NAMALWA (cell line): ENCODE measurements at places on chromosomes 4 and X.

- DNase-seq, result no peak
Measured at GRCh38 chrX:112083624-112084326, 1.2 kb upstream of the TRPC5 start.

DNA sequence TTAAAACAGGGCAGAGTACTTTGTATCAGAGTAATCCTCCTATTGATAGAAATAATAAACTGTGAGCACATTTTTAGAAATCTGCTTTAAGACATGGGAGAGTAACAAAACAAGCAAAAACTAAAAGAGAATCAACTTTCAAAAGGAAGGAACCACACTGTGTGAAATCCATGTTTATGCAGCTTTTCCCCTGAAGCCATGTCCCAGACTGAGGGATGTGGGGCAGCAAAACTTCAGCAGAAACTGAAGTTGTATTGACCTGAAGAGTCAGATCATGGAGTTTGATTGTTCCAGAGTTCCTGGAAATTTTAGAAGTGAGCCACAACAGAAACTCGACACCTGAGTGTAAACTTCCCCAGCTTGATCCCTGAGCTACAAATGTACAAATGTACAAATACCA is 53.2 kb downstream of the COMMD8 start:
- no peak for DNase-seq

- DNase-seq, result no peak
Measured at GRCh38 chr4:1550122-1551070, 133.7 kb downstream of the FAM53A start.

GRCh38 chrX:63350941-63351616 is at the start of gene SPIN4:
TSS of gene SPIN4 (minus strand) at chrX:63351332. CDS start at chrX:63350819, 513 bp downstream.
- peak; percentile 85 for DNase-seq

- no peak for DNase-seq
Measured at GRCh38 chrX:134251241-134251640, 14.3 kb downstream of the CCDC160 start.

GRCh38 chr4:163367651-163368050 is 24.0 kb downstream of the NPY5R start:
- no peak for DNase-seq

DNA sequence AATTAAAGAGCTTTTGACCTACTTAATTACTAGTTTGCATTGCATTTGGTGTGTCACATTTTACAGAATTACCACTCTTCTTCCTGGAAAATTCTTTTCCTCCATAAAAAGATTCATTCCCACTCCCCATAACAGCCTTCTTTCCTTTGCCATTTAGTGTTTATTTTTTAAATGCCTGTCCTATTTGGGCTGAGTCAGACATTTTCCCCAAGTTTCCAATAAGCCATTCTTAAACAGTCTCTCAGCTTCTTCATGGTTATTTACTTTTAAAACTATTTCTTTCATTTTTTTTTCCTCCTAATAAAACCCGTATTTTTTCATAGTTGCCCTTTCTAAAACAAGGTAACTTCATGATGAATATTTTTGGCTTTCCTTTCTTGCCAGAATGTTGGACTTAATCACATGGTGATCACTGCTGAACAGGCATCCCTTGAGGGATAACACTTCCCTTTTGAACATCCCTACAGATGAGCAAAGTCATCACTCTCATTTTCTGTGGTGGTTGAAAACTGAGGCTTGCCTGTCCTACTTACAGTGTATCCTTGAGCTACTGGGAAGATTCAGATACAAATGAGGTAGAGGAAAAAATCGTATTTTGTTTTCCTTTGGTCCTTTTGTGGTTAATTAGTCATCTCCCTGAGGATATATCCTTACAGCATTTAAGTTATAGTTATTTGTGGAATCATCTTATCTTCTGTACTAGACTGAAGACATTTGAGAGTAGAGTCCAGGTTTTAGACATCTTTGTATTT is 520.5 kb upstream of the NR3C2 start:
- DNase-seq, result no peak

- DNase-seq, result no peak
Measured at GRCh38 chrX:100600758-100601157, 16.0 kb downstream of the TNMD start.

GRCh38 chrX:1727531-1728027 is 112.7 kb downstream of the ASMT start:
- no peak for DNase-seq

DNA sequence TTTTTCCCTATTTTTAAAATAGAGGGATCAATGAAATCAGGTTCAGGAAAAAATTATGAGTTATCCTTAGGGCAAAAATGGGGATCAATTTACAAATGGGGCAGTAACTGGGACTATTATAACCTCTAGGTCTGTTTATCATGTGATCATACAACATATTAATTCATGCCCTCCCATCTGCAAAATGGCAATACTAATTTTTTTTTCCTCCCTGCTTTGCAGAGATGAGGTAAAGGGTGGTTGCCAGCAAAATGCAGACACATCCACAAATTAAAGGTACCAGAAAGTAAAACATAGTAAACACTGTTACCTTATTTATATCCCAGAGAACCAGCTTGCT is 467 bp downstream of the HSD17B11 start:
- DNase-seq, result peak; percentile 54

DNA sequence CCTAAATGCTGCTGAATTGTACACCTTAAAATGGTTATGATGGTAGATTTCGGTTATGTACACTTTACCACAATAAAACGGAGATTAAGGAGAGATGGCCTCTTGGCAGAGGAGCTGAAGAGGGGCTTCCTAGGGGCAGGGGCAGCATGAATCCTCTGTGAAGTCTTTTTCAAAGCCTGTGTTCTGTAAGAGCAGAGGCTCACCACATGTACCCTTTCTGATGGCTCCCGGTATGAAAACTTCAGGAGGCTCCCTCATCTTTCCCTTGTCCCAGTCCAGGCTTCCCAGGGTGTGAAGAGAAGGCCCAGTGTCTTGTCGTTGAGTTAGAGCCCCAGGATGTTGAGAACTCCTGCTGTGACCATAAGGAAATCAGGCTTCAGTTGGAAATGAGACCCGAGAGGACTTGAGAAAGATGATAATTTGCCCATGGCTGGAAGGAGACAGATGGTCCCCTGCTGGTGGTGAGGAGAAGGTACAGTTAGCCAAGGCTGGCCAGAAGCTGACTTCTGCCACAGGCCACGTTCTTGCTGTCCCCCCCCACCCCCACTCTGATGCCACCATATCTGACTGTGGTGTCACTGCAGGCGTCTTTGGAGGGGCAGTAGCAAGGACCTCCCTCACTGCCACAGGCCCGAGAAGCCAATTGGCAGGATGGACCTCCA is 31.8 kb upstream of the MTM1 start:
- peak; percentile 9 for DNase-seq

DNA sequence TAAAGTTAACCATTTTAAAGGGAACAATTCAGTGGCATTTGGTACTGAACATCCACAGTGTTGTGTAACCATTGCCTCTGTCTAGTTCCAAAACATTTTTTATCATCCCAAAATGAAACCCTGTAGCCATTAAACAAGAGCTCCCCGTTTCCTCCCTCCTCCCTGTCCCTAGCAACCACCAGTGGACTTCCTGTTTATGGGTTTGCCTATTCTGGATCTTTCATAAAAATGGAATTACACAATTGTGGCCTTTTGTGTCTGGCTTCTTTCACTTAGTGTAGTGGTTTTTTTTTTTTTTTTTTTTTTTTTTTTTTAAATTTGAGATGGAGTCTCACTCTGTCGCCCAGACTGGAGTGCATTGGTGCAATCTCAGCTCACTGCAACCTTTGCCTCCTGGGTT is 11.6 kb downstream of the RBMX2 start:
- DNase-seq, result no peak

DNA sequence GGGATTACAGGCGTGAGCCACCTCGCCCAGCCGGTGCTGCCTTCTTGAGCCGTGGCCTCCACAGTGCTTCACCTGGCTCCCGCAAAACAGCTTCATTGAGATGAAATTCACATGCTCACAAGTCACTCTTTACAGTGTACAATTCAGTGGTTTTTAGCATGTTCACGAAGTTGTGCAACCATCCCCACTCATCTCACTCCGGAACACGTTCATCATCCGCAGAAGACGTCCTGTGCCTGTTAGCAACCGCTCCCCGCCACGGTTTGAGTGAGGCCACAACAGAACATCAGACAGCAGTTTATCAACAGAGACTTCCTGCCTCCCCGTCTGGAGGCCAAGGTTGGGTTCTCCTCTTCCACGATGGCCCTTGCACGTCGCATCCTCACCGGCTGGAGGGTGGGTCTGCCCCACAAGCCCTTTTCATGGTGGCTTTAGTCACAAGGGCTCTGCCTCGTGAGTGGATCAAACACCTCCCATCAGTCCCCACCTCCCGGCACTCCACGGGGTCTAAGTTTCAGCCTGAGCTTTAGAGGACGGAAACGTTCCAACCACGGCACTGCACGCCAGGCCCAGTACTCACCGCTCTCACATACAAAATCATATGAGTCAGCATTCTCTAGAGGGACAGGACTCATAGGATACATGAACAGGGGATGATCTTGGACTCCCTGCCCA is 29.6 kb upstream of the SPON2 start:
- no peak for DNase-seq

GRCh38 chrX:9542761-9543111 is 77.9 kb downstream of the TBL1X start:
- no peak for DNase-seq

DNA sequence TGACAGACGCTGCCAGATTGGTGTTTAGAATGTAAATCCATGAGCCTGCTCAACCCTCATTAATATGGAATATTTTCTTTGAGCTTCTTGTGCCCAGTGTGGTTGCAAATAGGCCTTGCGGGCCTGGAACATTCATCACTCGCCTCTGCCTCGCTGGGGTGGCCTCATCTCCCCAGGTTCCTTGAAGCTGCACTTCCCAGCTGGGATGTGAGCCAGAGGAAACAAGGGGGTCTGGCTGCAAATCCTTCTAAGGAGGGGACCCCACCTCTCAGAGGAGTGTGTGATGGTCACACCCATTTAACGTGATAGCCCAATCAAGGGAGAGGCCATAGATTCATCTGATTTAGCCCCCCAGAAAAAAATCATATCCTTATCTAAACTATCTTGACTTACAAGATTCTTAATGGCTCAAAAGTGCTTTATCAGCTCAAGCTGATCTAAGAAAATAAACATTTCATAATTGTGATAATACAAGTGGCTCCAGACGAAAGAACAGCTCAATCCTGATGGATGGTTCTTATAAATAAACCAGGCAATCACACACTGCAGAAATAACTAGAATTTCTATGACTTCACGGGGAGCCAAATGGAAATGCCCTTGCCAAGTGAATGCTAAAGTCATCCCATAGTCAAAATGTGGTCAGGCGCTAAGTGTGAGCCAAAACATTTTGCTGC is 189.9 kb downstream of the PTTG2 start:
- DNase-seq, result no peak

- DNase-seq, result no peak
Measured at GRCh38 chrX:132171881-132172280, 44.1 kb upstream of the FRMD7 start.

GRCh38 chrX:15129412-15129811 is 140.5 kb downstream of the ASB9 start:
- DNase-seq, result no peak

GRCh38 chr4:74682567-74683359 is 111.6 kb downstream of the BTC start:
- no peak for DNase-seq

GRCh38 chrX:130401415-130402207 is at the start of gene RBMX2:
TSS of gene RBMX2 (plus strand) at chrX:130401987. CDS start at chrX:130402033, 46 bp downstream.
- DNase-seq, result peak; percentile 63

DNA sequence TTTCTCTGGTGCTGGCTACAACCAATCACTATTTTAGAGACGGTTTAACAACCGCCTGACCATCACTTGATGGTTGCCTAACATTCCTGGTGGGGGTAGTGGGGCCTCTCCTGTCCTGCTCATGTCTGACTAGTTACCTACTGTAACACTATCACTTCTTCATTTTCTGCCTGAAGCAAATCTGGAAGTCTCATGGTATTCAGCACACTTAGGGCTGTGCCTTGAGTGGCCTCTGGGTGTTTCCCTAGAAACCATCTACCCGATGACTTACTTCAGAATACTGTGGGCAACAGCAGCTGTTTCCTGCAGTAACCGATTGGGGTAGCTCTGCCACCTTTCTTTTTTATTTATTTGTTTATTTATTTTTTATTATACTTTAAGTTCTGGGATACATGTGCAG is 880.1 kb upstream of the INTU start:
- no peak for DNase-seq

DNA sequence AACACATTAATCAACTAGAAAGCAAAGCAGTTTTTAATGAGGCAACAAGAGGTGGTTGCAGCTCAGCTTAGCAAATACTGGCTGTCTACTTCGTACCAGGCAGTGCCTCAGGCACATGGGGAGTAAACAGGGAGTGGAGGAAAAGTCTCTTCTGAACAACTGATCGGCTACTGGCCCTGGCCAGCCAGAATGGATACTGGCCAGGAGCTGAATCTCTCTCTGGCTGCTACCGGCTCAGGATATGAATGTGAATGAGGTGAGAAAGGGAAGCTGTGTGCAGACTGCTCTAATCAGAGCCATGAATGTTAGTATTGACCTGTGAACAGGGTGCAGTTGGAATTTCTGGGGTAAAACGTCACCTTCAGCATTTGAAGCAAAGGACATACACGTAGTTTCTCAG is 77.3 kb downstream of the STK32B start:
- DNase-seq, result no peak

GRCh38 chr4:10460313-10461047 is 3.3 kb upstream of the ZNF518B start:
- DNase-seq, result no peak

- DNase-seq, result no peak
Measured at GRCh38 chr4:141465171-141465570, 171.2 kb upstream of the IL15 start.

DNA sequence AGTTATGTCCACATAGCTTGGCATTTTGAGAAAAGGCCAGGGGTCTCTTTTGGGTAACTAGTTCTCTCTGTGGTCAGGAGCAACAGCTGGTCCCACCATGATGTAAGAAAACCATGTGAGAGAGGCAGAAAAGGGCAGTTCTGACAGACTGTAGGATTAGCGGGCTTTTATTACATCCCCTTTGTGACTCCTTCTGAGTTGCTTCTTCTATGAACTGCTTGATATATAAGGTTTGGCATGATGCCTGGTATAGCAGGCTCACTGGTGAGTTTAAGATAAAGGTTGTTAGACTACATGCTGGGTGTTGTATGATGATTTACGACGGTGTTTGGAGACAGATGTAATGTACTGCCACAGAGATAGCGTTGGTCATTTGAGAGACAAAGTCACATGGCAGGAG is 2308.1 kb upstream of the AGA start:
- DNase-seq, result no peak

- DNase-seq, result no peak
Measured at GRCh38 chr4:187302457-187303150, 578.9 kb upstream of the FAT1 start.
